ENCODE measurements at places on chromosomes 5 and 9. TPM values are rescaled to one million over a fixed set of nuclear protein-coding genes. Genes with fewer than 3 reads are reported as not detected.

Gene PCDHGB2
- total RNA-seq: 12.9 TPM

Gene ARL14EPL
- not detected for total RNA-seq

Gene IL33
- 73.2 TPM for total RNA-seq

Gene FLT4
- 9.7 TPM for total RNA-seq

Gene SVEP1
- 77.5 TPM for total RNA-seq

Gene SLC34A3
- not detected for total RNA-seq

Gene PTPN3
- 1.4 TPM for total RNA-seq

Gene CLIC3
- total RNA-seq: 1.4 TPM

Gene F2RL2
- total RNA-seq: 1.4 TPM

Gene CAVIN4
- total RNA-seq: 1.1 TPM

Gene MVB12B
- 14.4 TPM for total RNA-seq

Gene REEP5
- total RNA-seq: 74.4 TPM

Gene JAKMIP2
- total RNA-seq: 5.7 TPM

Gene EDIL3
- total RNA-seq: 38.3 TPM

Gene GFI1B
- 0.28 TPM for total RNA-seq

Gene PCDHA12
- 0.54 TPM for total RNA-seq

Gene SLC36A3
- total RNA-seq: not detected

Gene ENDOG
- total RNA-seq: 15.7 TPM

Gene DPYSL3
- total RNA-seq: 149 TPM

Gene DRD1
- not detected for total RNA-seq

Gene PRLR
- total RNA-seq: 0.71 TPM

Gene RNF183
- total RNA-seq: not detected

Gene HNRNPH1
- 264 TPM for total RNA-seq

Gene PCDHGA12
- 5.4 TPM for total RNA-seq

Gene RANBP3L
- 3.9 TPM for total RNA-seq

Gene TAF11L5
- total RNA-seq: not detected

Gene LPCAT1
- 22.4 TPM for total RNA-seq

Gene KIF24
- total RNA-seq: 1.4 TPM

Gene FUBP3
- 44.4 TPM for total RNA-seq

Gene PLAC8L1
- total RNA-seq: not detected

Gene TOR1A
- 31.6 TPM for total RNA-seq

Gene OBP2B
- not detected for total RNA-seq

Gene IFNA21
- total RNA-seq: not detected

Gene ASPN
- 9.4 TPM for total RNA-seq

Gene CYSRT1
- total RNA-seq: 0.33 TPM

Gene CER1
- 0.71 TPM for total RNA-seq

Gene ELAVL2
- 0.36 TPM for total RNA-seq

Gene TAF1L
- not detected for total RNA-seq

Gene PCDHGA9
- total RNA-seq: 7.5 TPM

Gene GOLPH3
- total RNA-seq: 170 TPM

Gene C9
- total RNA-seq: not detected

Gene LPAR1
- total RNA-seq: 47.9 TPM

Data from sigmoid colon (tissue), 7 donors.